ENCODE measurements at places on chromosomes 4 and X.

GRCh38 chr4:67762086-67762485 lies 7.9 kb upstream of the GNRHR start:
- DNase-seq: no peak

- peak; percentile 58 for DNase-seq
Observed at GRCh38 chr4:184100297-184100885, 117.3 kb downstream of the ENPP6 start.

DNA sequence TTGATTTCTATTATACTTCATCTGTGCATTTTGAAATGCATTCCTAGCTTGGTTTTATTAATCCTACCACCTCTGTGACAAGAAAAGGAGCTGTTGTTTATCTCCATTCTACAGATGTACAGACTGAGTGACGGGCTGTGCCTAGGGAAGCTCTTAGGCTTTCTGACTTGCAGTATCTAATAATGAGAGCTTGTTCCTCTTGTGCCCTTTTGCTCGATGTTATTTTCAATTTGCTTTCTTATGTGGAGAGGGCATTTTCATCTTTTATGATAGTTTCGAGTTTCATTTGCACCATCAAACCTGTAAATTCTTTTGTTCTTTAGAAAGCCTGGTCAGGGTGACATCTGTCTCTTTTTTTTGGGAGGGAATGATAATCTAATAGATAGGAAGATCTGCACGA lies 256.5 kb downstream of the C4orf33 start:
- no peak for DNase-seq

DNA sequence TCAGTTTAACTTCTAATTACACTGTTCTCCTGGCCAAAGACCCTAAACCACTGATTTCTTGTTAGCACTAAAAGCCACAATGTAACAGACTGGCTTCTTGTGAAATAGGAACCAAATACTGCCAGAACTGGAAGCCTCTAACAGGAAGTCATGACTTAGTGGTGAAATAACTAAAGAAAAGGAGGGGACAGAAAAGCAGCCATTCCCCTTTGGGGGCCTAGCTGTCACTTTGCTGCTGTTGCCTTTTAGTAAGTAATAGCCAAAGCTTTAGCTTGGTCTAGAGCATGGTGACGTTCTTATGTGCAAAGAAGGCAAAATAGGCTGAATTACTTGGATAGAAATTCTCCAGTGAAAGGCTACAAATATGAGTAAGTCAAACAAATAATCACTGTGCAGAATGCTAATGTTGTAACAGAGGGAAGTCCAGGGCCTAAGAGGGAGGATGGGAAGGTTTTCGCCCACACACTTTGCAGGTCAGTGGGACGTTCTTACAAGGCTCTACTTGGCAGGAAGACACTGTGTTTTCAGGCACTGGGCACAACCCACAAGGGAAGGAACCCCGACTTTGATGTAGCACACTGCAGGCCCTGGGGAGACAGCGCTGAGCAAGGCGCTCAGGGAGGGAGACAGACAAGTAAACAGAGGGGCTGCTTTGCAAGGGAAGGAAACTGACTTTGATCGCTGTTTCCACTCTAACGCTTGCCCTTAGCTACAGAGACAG lies 16.7 kb downstream of the GAB3 start:
- DNase-seq: no peak

DNA sequence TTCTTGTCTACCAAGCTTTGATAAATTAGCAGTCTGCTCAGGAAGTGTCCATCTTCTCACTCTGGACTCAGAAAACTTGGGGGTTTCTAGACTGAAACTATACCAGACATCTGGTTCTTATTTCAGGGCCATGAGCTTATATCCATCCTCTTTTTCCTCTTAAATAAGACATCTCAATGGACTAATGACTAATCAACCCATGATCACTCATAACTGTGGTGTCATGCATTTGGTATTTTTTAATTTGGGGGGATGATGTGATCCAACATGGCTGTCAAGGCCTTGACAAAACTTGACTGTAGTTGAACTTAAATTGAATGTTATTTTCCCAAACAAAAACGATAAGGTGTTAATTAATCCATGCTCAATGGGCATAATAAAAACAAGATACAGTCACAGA lies 87.8 kb downstream of the GPRASP3 start:
- DNase-seq: no peak
